Mucosa of descending colon (tissue), 3 donors: ENCODE measurements at places on chromosomes 11 and 22. TPM values are rescaled to one million over a fixed set of nuclear protein-coding genes. Genes with fewer than 3 reads are reported as not detected.

DNA sequence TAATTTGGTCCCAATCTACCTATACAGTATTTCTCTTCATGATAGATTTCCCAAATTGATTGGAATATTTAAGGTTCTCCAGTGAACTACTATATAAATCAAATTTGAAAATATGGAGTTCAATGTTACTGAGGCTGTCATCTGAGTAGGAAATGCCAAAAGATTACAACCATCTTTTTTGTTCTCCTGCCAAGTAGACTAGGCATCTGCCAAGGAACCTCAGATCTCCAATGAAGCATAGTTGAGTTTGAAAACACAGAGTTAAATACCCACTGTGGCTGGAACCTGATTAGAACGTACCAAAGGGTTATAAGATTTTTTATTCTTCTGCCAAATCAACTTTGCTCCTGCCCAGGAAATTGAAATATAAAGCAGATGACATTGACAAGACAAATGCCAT is 330.9 kb downstream of the CNTN5 start:
- DNase-seq = no peak

GRCh38 chr11:120112174-120112796 is 25.6 kb downstream of the TRIM29 start:
- DNase-seq = no peak

- no peak for DNase-seq
These were observed 7.0 kb downstream of the GRAMD4 start for GRCh38 chr22:46626911-46627805.

Gene NAA40
- 18.7 TPM for total RNA-seq

DNA sequence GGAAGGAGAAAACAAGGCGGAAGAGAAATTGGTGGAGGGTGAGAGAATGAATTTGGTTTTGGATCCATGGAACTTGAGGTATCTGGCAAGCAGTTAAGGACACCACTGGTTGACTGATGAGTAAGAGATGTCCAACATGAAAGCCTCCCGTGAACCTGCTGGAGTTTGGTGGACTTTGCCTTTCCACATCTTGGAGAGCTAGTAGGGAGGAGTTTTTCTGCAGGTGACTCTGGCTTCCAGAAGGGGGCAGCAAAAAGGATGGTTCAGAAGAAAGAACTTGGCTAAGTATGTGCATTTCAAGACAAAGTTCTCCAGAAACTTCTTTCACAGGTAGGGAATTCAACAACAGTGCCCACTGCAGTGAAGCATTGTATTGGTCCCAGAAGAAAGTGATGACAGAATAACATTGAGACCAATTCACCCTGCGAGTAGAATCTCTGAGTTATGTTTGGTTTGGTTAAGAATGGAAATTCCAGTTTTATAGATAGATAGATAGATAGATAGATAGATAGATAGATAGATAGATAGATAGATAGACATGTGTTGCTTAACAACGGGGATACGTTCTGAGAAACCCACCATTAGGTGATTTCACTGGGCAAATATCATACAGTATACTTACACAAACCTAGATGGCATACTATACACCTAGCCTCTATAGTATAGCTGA is 28.5 kb downstream of the DCDC1 start:
- DNase-seq = no peak

Gene GRM5
- not detected for total RNA-seq

DNA sequence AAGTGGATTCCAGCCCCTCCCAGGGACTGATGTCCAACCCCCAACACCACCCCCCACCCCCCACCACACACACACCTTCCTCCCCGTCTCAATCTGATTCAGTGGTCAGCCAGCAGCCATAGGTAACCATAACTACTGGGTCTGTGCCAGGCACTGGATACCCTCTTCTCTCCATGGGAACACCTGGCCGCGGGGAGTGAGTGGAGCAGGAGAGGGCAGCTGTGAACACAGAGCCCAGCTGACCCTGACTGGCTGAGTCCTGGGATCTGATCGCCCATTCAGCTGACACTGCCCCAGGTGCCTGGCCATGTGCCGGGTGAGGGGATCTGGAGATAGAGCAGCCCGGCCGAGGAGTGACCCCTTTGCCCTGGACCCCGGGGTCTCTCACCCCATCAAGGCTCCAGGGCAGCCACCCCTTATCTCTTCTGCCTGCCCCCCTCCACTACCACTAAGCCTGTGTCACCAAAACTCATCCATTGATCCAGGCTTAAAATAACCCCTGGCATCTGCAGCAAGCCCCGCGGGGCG is 2.6 kb upstream of the SHISA8 start:
- DNase-seq = no peak

Gene IRAG1
- 134 TPM for total RNA-seq

Gene HBG1
- not detected for total RNA-seq

DNA sequence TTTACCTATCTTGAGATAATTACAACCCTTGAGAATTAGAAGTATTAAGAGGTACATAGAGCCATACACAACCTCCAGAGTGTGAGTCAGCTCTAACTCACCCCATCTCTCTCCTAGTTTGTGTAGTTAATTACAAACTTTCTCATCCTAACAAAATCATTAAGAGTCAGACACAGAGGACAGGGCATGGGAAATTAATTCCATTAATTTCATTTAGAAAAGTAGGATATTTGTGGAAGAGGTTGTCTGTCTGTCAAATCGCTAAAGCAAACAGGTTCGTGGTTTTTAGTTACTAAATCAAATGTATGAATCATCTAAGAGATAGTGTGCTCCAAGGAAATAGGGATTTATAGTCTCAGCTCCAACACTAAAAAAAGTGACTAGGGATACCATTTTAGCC is 1261.4 kb upstream of the TENM4 start:
- no peak for DNase-seq

GRCh38 chr11:12474871-12475270 is 97.5 kb downstream of the PARVA start:
- DNase-seq = no peak

Gene ADM
- total RNA-seq = 49.5 TPM
